Smooth muscle cell of the pulmonary artery (primary cell): ENCODE measurements at places on chromosomes 2 and 18. TPM values are rescaled to one million over a fixed set of nuclear protein-coding genes. Genes with fewer than 3 reads are reported as not detected.

Gene PDCD1
- total RNA-seq = not detected in 2 replicates

Gene GAREM1
- total RNA-seq = 3.2 and 3.5 TPM in 2 replicates

Gene RNU2-63P
- total RNA-seq = not detected in 2 replicates

Gene KYNU
- 0.20 and 1.0 TPM in 2 replicates for total RNA-seq

Gene TPO
- not detected in 2 replicates for total RNA-seq

Gene ANTXR1
- 89.3 and 121 TPM in 2 replicates for total RNA-seq

Gene RFTN2
- 3.5 and 10.0 TPM in 2 replicates for total RNA-seq

Gene LHCGR
- not detected in 2 replicates for total RNA-seq

Gene SCYGR1
- not detected in 2 replicates for total RNA-seq

Gene EVX2
- not detected in 2 replicates for total RNA-seq

Gene CDH2
- total RNA-seq = 84.8 and 368 TPM in 2 replicates

Gene TMEM178A
- 0.86 and 1.2 TPM in 2 replicates for total RNA-seq

Gene CRYGD
- not detected in 2 replicates for total RNA-seq

Gene DPP10
- not detected in 2 replicates for total RNA-seq

Gene FBXO15
- 0.65 and 0.73 TPM in 2 replicates for total RNA-seq

Gene KCNS3
- 0.78 and 2.6 TPM in 2 replicates for total RNA-seq

Gene NUP35
- total RNA-seq = 8.7 and 9.1 TPM in 2 replicates

Gene ERBB4
- total RNA-seq = 2.6 and 6.4 TPM in 2 replicates

Gene C2orf78
- total RNA-seq = not detected in 2 replicates

Gene DSG4
- total RNA-seq = not detected in 2 replicates

Gene BARD1
- total RNA-seq = 7.3 and 13.6 TPM in 2 replicates

Gene NXPH2
- 0.33 and 0.52 TPM in 2 replicates for total RNA-seq

Gene NEDD4L
- 8.8 and 9.7 TPM in 2 replicates for total RNA-seq

Gene IL36A
- total RNA-seq = not detected in 2 replicates

Gene TOGARAM2
- total RNA-seq = under 0.01 and 0.03 TPM in 2 replicates

Gene CYP27A1
- 6.8 and 13.7 TPM in 2 replicates for total RNA-seq

Gene TCF7L1
- 5.1 and 5.2 TPM in 2 replicates for total RNA-seq

Gene ANKRD30B
- 0.73 and 1.4 TPM in 2 replicates for total RNA-seq

Gene SDC1
- 3.1 and 44.3 TPM in 2 replicates for total RNA-seq

Gene CERKL
- total RNA-seq = not detected in 2 replicates

Gene LINC00305
- total RNA-seq = not detected in 2 replicates

Gene MYO1B
- total RNA-seq = 99.9 and 246 TPM in 2 replicates

Gene PSMA8
- total RNA-seq = not detected in 2 replicates

Gene TRIM43
- total RNA-seq = not detected in 2 replicates

Gene TEKT4
- total RNA-seq = not detected in 2 replicates

Gene GKN1
- total RNA-seq = not detected in 2 replicates

Gene STK17B
- total RNA-seq = 60.5 and 86.0 TPM in 2 replicates

Gene LCT
- under 0.01 and 0.03 TPM in 2 replicates for total RNA-seq

Gene GKN2
- total RNA-seq = not detected in 2 replicates

Gene EFHD1
- total RNA-seq = 2.7 and 3.9 TPM in 2 replicates

Gene FOXD4L1
- 0.13 and 0.17 TPM in 2 replicates for total RNA-seq

Gene DNAH6
- total RNA-seq = 0.07 and 0.13 TPM in 2 replicates

Gene MSTN
- 0.10 and 0.13 TPM in 2 replicates for total RNA-seq

Gene RAB17
- 0.78 and 0.83 TPM in 2 replicates for total RNA-seq

Gene MAPK4
- under 0.01 TPM in 1 of 2 replicates, not detected in the other for total RNA-seq

Gene TSPYL6
- total RNA-seq = not detected in 2 replicates
